ENCODE measurements at places on chromosomes 3 and 15. TPM values are rescaled to one million over a fixed set of nuclear protein-coding genes. Genes with fewer than 3 reads are reported as not detected.

DNA sequence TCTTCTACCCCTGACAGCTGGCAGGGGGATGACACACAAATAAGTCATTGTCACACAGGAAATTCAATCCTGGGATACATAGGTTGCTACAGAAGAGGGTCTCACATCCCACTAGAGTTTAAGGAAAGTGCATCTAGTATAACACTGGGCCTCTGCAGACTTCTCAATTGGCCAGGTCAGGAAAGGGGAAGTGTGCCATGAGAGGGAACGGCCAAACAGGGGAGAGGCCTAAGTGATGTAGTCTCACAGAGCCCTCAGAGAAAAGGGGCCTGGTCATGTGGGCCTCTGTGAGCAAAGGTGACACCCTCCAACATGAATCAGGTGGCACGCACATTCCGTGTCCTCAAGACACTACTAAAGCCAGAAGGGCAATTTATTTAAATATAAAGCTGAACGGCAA, 11.2 kb downstream of the ZXDC start:
- no peak overlapping the region for H3K4me3 ChIP-seq
- H3K36me3 ChIP-seq = peaks cover 38% of the 10 kb centered on the region
- H3K4me1 ChIP-seq = no peaks in the 10 kb centered on the region
- DNase-seq = no peak
- H3K27ac ChIP-seq = no peak overlapping the region

- no peak for DNase-seq
- H3K4me1 ChIP-seq = no peaks in the 10 kb centered on the region
- H3K27me3 ChIP-seq = no peaks in the 10 kb centered on the region
- H3K27ac ChIP-seq = no peak overlapping the region
These were observed 36.3 kb downstream of the ESYT3 start for GRCh38 chr3:138470687-138471086.

GRCh38 chr3:128173849-128174248, 20.6 kb downstream of the EEFSEC start:
- no peaks in the 10 kb centered on the region for H3K36me3 ChIP-seq
- no peaks in the 10 kb centered on the region for H3K27me3 ChIP-seq
- no peak overlapping the region for H3K27ac ChIP-seq

- no peak overlapping the region for H3K27ac ChIP-seq
- DNase-seq = no peak
- H3K27me3 ChIP-seq = no peaks in the 10 kb centered on the region
- no peaks in the 10 kb centered on the region for H3K4me1 ChIP-seq
These were observed 36.1 kb upstream of the HRH1 start for GRCh38 chr3:11118181-11118682.

GRCh38 chr3:169303660-169304059, 359.9 kb downstream of the MECOM start:
- H3K36me3 ChIP-seq = no peaks in the 10 kb centered on the region
- no peaks in the 10 kb centered on the region for H3K4me1 ChIP-seq
- no peak for DNase-seq
- no peak overlapping the region for H3K4me3 ChIP-seq
- H3K27me3 ChIP-seq = no peaks in the 10 kb centered on the region

- H3K36me3 ChIP-seq = no peaks in the 10 kb centered on the region
- H3K4me3 ChIP-seq = no peak overlapping the region
- no peaks in the 10 kb centered on the region for H3K27me3 ChIP-seq
- H3K27ac ChIP-seq = no peak overlapping the region
- H3K4me1 ChIP-seq = no peaks in the 10 kb centered on the region
These were observed 10.0 kb upstream of the CRTC3 start for GRCh38 chr15:90519688-90520087.

DNA sequence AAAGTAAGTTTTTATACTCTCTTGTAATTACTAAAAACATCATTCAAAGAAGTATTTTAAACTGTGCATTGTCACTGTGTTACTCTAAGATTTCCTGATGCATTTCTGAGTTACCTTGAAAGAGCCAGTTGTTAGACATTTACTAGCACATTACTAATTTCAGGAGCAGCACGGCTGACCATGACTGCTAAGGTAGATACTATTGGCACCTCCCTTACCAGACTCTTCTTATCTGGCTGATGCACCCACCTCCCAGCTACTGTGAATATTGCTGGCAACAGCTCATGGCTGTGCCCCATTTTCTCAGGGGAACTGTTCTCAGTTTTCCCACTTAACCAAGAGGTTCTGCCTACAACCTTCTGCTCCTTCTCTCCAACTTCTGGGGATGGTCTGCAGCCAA, 29.4 kb downstream of the COL6A5 start:
- no peak overlapping the region for H3K4me3 ChIP-seq
- no peaks in the 10 kb centered on the region for H3K4me1 ChIP-seq
- H3K27ac ChIP-seq = no peak overlapping the region
- no peak for DNase-seq
- H3K36me3 ChIP-seq = no peaks in the 10 kb centered on the region

DNA sequence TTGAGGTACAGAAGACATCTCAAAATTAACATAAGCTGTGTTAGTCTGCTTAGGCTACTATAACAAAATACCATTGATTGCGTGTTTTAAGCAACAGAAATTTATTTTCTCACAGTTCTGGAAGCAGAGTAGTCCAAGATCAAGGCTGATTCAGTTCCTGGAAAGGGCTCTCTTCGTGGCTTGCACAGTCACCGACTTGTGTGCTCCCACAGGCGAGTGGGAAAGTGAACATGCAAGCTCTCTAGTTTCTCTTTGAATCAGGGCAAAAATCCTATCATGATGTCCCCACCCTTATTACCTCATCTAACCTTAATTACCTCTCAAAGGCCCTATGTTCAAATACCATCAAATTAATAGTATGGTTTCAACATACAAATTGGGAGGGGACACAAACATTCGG, 505.9 kb downstream of the ZIC1 start:
- no peak overlapping the region for H3K27ac ChIP-seq
- H3K36me3 ChIP-seq = no peaks in the 10 kb centered on the region
- H3K27me3 ChIP-seq = no peaks in the 10 kb centered on the region
- no peak overlapping the region for H3K4me3 ChIP-seq
- H3K4me1 ChIP-seq = no peaks in the 10 kb centered on the region

- no peak for DNase-seq
- no peaks in the 10 kb centered on the region for H3K27me3 ChIP-seq
- no peaks in the 10 kb centered on the region for H3K36me3 ChIP-seq
- H3K4me1 ChIP-seq = no peaks in the 10 kb centered on the region
These were observed 8.6 kb upstream of the TNFAIP8L3 start for GRCh38 chr15:51103330-51103729.

GRCh38 chr15:64151727-64152506, at the start of gene SNX22:
Gene SNX22 (plus strand): TSS chr15:64151731. CDS start chr15:64151776, 45 bp downstream.
- H3K27ac ChIP-seq = peak within 1 kb of the TSS; percentile 46
- H3K4me1 ChIP-seq = peaks cover 4% of the 10 kb centered on the region
- no peaks in the 10 kb centered on the region for H3K27me3 ChIP-seq
- peak within 1 kb of the TSS; percentile 38 for H3K4me3 ChIP-seq

DNA sequence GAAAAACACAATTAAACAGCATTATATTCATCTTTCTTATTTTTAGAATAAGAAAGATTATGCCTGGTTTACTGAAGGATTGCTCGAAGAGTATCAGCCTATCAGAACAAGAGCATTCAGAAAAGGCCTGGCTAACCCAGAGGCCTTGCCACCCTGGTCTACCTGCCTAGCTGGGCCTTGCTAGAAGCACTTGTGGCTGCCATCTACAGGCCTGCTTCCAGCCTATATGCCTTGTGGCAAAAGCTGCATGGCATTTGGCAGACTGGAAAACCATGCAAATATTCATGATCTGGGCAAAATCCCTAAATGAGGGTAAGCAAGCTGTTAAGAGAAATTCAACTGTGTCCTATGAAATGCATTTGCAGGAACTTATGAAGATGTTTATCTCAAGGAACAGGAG, 9.3 kb upstream of the ATP13A4 start:
- H3K4me1 ChIP-seq = no peaks in the 10 kb centered on the region
- no peak overlapping the region for H3K4me3 ChIP-seq
- H3K27ac ChIP-seq = no peak overlapping the region
- no peak for DNase-seq

- H3K4me3 ChIP-seq = no peak overlapping the region
- DNase-seq = no peak
- H3K27ac ChIP-seq = peak overlapping the region; percentile 92
- peaks cover 33% of the 10 kb centered on the region for H3K4me1 ChIP-seq
- H3K36me3 ChIP-seq = peaks cover 2% of the 10 kb centered on the region
- H3K27me3 ChIP-seq = no peaks in the 10 kb centered on the region
These were observed 601.2 kb downstream of the FOXP1 start for GRCh38 chr3:70982284-70982683.

- H3K27ac ChIP-seq = peak overlapping the region; percentile 31
- H3K4me3 ChIP-seq = no peak overlapping the region
- H3K4me1 ChIP-seq = no peaks in the 10 kb centered on the region
- no peak for DNase-seq
- H3K27me3 ChIP-seq = no peaks in the 10 kb centered on the region
These were observed 100.8 kb upstream of the TPM1 start for GRCh38 chr15:62941699-62942098.

DNA sequence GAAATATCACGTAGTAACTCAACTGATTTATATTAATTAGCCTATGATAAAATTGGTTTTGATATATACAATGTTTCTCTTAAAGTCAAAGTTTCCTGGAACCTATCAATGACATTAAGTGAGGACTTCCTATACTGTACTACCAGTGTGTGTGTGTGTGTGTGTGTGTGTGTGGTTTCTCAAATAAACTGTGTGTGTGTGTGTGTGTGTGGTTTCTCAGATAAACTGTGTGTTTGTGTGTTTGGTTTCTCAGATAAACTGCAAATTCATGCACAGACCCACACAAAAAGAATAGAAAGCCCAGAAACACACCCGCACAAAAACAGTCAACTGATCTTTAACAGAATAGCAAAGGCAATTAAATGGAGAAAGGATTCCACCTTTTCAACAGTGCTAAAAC, 14.5 kb upstream of the WDR5B start:
- no peaks in the 10 kb centered on the region for H3K4me1 ChIP-seq
- H3K27ac ChIP-seq = no peak overlapping the region
- H3K4me3 ChIP-seq = no peak overlapping the region
- H3K27me3 ChIP-seq = no peaks in the 10 kb centered on the region
- H3K36me3 ChIP-seq = peaks cover 8% of the 10 kb centered on the region
- no peak for DNase-seq

GRCh38 chr3:74523811-74524210, 90.6 kb downstream of the CNTN3 start:
- no peak overlapping the region for H3K27ac ChIP-seq
- H3K27me3 ChIP-seq = no peaks in the 10 kb centered on the region
- no peaks in the 10 kb centered on the region for H3K4me1 ChIP-seq
- DNase-seq = no peak
- no peak overlapping the region for H3K4me3 ChIP-seq

- H3K36me3 ChIP-seq = no peaks in the 10 kb centered on the region
- no peaks in the 10 kb centered on the region for H3K27me3 ChIP-seq
- no peak overlapping the region for H3K4me3 ChIP-seq
These were observed 17.6 kb downstream of the HACD3 start for GRCh38 chr15:65547841-65548240.

DNA sequence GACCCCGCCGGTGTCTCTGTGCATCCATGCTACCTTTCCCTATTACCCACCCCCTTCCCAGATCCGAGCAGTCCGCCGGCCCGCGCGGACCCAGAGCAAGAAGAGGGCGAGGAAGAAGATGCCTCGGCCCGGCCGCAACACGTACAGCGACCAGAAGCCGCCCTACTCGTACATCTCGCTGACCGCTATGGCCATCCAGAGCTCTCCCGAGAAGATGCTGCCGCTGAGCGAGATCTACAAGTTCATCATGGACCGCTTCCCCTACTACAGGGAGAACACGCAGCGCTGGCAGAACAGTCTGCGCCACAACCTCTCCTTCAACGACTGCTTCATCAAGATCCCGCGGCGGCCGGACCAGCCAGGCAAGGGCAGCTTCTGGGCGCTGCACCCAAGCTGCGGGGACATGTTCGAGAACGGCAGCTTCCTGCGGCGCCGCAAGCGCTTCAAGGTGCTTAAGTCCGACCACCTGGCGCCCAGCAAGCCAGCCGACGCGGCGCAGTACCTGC, 788 bp downstream of the FOXB1 start:
- no peak for DNase-seq
- H3K4me1 ChIP-seq = peaks cover 12% of the 10 kb centered on the region
- no peak overlapping the region for H3K27ac ChIP-seq
- H3K36me3 ChIP-seq = no peaks in the 10 kb centered on the region

GRCh38 chr3:187039723-187040414, 99.4 kb downstream of the RPL39L start:
- no peak overlapping the region for H3K4me3 ChIP-seq
- H3K4me1 ChIP-seq = peaks cover 9% of the 10 kb centered on the region
- DNase-seq = no peak
- H3K27ac ChIP-seq = peak overlapping the region; percentile 70
- H3K36me3 ChIP-seq = no peaks in the 10 kb centered on the region
- H3K27me3 ChIP-seq = no peaks in the 10 kb centered on the region

GRCh38 chr15:99844150-99844549, 110.9 kb upstream of the LYSMD4 start:
- H3K27ac ChIP-seq = no peak overlapping the region
- DNase-seq = no peak
- no peaks in the 10 kb centered on the region for H3K27me3 ChIP-seq
- no peaks in the 10 kb centered on the region for H3K4me1 ChIP-seq

DNA sequence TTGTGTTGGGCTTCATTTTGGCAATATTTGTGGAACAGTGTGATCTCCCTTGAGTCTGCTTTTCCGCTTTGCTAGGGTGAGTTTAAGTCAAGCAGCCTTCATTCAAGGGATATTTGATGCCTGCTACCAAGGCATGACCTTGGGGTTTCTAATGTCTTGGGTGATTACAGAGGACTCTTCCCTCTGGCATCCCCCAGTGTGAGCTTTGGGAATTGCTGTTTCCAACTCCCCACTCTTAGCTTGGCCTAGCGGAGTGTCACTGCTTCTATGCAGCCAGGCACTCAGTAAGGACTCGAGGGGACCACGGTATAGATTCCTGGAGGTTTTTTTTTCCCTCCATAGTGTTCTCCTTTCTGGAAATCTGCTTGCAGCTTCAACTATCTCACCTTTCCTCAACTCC, 21.1 kb downstream of the GCNT3 start:
- H3K4me3 ChIP-seq = no peak overlapping the region
- H3K27me3 ChIP-seq = no peaks in the 10 kb centered on the region
- H3K27ac ChIP-seq = no peak overlapping the region
- H3K4me1 ChIP-seq = no peaks in the 10 kb centered on the region
- H3K36me3 ChIP-seq = no peaks in the 10 kb centered on the region

GRCh38 chr3:8532251-8532871, 30.7 kb downstream of the LMCD1 start:
- no peaks in the 10 kb centered on the region for H3K36me3 ChIP-seq
- H3K4me3 ChIP-seq = no peak overlapping the region
- no peak overlapping the region for H3K27ac ChIP-seq
- no peaks in the 10 kb centered on the region for H3K27me3 ChIP-seq

- no peak overlapping the region for H3K4me3 ChIP-seq
- DNase-seq = no peak
- no peak overlapping the region for H3K27ac ChIP-seq
- H3K36me3 ChIP-seq = no peaks in the 10 kb centered on the region
These were observed 59.0 kb downstream of the SCN5A start for GRCh38 chr3:38590521-38590920.

The SCG5 gene
- total RNA-seq = 4.2 TPM

The STAC gene
- total RNA-seq = 10.6 TPM

The EPHA3 gene
- 11.9 TPM for total RNA-seq

The GPR176 gene
- 26.2 TPM for total RNA-seq

The CHST13 gene
- total RNA-seq = 6.9 TPM

The COL6A5 gene
- 0.57 TPM for total RNA-seq

The OR5K2 gene
- not detected for total RNA-seq

The SLC12A1 gene
- not detected for total RNA-seq

The WDR93 gene
- 3.0 TPM for total RNA-seq

The LDHAL6B gene
- not detected for total RNA-seq

The PIGZ gene
- 11.3 TPM for total RNA-seq

The ANKUB1 gene
- total RNA-seq = not detected

The LRRC57 gene
- 21.8 TPM for total RNA-seq

The NANOGP8 gene
- total RNA-seq = 2.9 TPM

The AHSG gene
- total RNA-seq = not detected

The CPNE9 gene
- total RNA-seq = not detected
